ENCODE measurements at places on chromosomes 2 and 18. TPM values are rescaled to one million over a fixed set of nuclear protein-coding genes. Genes with fewer than 3 reads are reported as not detected.

GRCh38 chr2:162706770-162707169 lies 131.8 kb downstream of the KCNH7 start:
- no peak for DNase-seq

- DNase-seq = peak; percentile 46
Measured at GRCh38 chr2:200033929-200034328, 78.5 kb downstream of the MAIP1 start.

GRCh38 chr2:174195253-174195652 lies 53.1 kb downstream of the OLA1 start:
- no peak for DNase-seq

SERPINB12 gene
- not detected for polyA plus RNA-seq

DNA sequence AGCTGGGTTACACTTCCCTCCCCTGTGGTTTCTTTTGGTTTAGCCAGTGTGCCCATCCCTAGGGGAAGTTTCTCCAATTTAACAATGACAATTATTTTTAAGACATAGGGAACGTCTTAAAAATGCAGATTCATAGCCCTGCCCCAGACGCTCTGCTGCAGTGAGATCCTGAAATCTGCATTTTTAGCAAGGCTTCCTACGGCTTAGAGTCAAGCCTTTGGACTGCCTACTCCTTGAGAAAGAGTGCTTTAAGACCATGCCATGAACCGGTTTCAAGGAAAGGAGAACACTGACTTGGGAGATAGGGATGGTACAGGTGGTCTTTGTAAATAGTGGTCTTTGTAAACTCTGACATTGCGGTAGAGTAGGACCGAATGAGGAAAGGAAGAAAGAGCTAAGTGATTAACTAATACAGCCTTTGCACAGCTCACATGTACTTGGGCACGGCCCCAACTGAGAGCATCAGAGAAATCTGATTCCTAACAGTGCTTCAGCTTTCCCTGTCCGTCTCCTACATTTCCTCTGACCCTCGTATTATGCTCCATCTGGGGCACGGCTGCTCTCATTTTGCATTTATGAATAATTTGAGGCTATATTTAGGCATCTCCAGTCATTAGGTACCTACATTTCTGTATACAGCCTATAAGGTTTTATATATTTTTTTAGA lies 217.6 kb upstream of the TANK start:
- DNase-seq = no peak

- no peak for DNase-seq
Measured at GRCh38 chr2:20677301-20678085, 10.5 kb downstream of the GDF7 start.

- DNase-seq = no peak
Measured at GRCh38 chr2:238445409-238446190, 18.9 kb downstream of the ASB1 start.

LIMS3 gene
- not detected for polyA plus RNA-seq

DNA sequence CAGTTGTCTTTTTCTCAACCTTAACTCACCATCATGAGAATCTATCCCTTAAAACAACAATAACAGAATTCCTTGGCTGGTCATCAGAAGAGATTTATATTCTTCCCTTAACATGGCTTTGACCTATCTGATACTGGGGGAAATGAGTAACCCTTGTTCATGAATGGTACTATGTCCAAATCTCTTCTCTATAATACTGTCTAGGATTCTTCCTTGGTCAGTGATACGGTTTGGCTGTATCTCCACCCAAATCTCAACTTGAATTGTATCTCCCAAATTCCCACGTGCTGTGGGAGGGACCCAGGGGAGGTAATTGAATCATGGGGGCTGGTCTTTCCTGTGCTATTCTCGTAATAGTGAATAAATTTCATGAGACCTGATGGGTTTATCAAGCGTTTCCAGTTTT lies 282.0 kb upstream of the SIX2 start:
- DNase-seq = no peak

MRPL19 gene
- polyA plus RNA-seq = 20.3 TPM

GRCh38 chr2:166388481-166389070 lies 12.8 kb upstream of the SCN9A start:
- DNase-seq = peak; percentile 26

SERPINB4 gene
- not detected for polyA plus RNA-seq

DNA sequence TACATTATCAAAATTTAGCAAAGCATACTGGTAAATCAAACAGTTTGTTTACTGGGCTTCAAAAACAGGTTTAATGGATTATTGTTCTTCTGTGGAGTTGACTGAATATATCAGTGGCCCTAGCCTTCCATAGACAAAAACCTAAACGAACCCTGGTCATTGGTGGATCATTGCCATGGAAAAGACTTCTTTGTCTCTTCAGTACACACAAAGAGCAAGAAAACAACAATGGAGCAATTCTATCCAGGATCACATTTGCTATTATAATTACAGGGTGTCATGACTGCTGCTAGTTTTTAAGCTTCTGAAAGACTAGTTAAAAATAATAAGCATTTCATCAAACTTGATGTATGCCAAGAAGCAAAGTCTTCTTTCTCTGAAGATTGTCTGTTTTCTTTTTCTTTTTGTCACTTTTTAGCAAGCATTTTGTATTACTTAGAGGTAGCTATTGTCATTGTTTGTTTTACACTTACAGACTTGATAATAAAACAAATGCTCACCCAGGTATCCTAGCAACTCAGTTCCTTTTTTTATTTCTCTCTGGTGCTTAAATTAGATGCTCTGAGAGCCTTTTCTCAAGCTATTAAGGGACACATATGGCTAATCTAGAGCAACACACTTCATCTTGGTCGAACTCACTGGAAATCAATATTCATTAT lies 1228.7 kb upstream of the DDX18 start:
- DNase-seq = peak; percentile 20

DNA sequence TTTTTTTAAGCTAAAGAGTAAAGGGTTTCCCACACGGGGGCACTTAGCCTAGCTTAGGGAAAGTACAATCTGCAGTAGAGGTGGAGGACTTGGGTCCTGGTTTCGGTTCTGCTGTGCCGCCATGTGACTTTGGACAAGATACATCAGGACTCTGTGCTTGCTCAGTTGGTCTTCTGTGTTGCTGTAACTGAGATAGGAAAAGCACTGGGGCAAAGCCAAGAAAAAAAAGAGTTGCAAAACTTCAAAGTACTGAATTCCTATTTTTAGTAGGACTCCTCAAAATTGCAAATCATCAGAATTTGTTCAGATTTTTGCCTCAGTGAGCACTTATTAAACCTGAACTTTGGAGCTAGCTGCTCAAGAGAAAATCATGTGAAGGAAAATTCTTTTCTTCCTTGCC lies 96.3 kb upstream of the STON1 start:
- DNase-seq = no peak

DNA sequence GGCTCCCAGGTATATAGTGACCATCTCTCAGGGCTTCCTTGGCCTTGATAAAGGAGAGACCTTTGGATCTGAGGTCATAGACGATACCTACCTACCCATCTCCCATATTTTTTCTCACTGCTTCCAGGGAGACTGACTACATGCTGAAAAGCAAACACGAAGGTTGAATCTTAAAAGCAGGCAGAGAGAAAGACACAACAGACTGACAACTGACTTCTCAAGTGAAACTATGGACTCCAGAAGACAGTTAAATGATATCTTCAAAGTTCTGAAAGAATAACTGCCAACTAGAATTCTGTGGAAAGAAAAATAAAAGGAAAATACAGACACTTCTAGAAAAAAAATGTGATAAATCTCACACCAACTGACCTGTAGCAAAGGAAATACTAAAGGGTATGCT lies 76.5 kb upstream of the HAAO start:
- DNase-seq = no peak

DNA sequence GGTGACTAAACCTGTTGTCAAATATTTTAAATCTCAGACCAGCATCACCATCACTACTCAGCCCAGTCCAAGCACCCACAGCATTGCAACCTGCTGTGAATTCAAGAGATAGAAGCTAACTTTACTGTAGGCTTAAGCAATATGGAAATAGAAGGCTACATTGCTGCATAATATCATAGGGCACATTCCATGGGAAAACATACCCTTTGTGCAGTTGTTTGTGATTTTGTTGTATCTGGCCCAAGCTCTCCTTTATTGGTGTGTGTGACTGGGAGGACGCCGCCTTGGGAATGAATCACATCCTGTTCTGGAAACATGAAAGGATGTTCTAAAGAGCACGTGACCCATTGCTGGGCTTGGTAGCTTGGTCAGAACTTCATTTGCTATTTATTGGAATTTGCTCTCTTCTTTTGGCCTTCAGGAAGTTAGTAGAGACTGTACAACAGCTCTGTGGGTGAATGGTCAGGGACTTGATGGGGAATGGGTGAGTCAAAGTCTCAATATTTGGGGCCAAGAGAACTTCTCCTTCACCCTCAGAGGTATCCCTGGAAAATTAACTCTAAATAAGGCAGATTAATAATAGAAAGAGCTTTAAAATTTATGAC lies 106.8 kb upstream of the SERPINE2 start:
- DNase-seq = no peak

AGXT gene
- polyA plus RNA-seq = 1.1 TPM

- DNase-seq = no peak
Measured at GRCh38 chr2:73972846-73973245, 11.9 kb upstream of the TET3 start.

DNA sequence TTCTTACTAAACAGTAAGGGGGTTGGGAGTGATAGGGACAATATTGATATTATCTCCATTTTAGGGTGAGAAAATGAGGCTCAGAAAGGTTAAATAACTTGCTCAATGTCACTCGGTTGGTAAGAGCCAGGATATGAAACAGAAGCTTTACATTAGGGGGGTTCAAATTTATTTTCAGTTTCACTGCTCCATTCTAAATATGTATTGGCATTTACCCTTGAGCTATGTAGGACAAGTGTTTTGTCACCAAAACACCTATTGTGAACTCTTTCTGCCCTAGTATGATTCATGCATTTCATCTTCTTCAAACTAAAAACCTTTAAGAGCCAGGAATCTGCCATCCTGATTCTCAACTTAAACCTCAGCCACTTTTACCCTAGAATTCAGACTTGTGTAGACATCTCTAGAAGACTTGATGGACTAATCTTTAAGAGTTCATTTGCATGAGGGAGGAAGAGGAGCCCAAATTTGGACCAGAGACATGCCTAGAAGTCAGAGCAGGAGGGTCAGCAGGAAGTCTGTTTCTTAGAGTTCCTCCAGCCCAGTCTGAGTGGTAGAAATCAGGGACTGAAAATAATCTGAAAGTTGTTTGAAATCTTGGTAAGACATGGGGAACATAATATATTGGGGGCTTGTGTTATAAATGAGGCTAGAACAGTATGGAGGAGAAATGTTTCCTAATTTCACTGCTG lies 129.4 kb upstream of the ATP5MC3 start:
- DNase-seq = no peak

REG1B gene
- not detected for polyA plus RNA-seq

- no peak for DNase-seq
Measured at GRCh38 chr2:99975386-99975785, 167.0 kb downstream of the AFF3 start.

DNA sequence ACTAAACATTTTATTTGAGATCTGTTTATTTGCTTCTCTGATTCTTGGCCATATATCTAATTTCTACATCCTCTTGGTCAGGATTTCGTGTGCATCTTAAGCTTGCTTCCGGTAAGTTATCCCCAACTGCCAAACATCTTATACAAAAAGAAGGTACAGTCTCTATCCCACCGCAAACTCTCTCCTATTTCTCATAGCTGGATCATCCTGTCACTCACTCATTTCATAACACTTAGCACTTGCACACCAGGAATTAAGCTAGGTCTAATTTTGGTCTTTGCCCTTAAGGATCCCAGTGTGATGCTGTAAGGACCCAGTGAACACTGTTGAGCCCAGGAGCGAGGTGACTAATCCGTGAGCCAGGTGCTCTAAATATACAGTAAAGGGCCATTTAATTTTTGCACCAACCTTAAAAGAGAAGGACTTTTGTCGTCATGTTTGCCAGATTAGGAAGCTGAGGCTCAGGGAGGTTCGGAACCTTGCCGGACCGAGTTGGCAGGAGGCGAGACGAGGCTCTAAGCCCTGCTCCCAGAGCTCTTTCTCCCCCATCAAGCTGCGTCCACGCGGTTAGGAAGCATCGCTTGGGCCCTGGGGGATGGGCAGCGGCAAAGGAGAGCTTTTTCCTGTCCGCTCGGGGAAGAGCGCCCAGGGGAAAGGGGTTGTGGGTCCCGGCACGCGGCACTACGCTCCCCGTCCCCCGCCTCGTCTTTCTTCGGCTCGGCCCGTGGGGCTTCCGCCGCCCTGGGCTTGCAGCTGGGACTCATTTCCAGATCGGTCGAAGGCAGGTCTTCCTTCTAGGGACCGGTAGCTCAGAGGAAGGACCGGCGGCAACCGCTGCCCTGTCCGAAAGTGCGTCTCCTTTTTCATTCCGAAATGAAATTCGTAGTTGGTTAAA lies 4.1 kb upstream of the ITPRIPL1 start:
- no peak for DNase-seq

- DNase-seq = no peak
Measured at GRCh38 chr2:132646540-132647108, 23.4 kb downstream of the LYPD1 start.

CHST9 gene
- polyA plus RNA-seq = 0.20 TPM

DNA sequence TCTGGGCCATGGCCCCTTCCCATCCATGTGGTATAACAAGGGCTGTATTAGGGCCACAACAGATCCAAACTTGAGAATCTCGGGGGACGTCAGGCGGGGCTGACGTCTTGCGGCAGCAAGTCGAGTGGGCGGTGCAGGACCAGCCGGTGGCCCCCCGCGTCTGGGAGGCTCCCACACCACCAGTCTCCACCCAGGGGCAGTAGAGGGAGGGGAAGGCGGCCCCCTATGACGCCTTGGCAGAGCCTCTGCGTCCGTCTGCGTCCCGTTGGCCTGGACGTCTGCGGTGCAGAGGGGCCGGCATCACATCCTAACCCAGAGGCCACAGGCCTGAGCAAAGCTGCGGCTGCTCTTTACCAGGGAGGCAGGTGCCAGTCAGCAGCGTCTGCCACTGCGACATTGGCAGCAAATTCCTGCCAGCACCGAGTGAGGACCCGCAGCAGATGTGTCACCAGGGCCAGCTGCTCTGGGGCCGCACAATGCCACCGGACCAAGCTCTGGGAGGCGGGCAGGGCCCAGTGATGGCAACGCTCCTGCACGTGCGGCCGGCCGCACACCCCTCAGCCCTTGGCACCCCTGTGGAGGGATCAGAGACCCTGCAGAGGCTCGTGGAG lies 73.8 kb downstream of the KCNG2 start:
- no peak for DNase-seq

DNA sequence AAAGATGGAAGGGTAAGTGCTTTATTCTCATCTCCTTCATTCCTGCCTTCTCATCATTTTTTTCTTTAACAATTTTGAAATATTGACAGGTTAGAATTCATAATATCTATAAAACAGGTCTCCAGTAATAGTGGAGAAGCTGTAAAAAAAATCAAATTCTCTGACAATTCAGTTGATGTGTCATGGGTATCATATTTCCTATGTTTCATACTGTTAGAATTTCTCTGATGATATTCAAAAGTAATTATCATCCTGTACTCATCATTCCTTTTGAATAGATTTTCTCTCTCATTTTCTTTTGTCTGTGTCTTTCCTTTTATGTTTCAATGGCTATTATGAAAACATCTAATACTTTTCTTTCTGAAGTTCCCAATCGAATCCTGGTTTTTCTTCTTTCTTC lies 97.7 kb downstream of the CPS1 start:
- no peak for DNase-seq

ALLC gene
- not detected for polyA plus RNA-seq

SERPINB10 gene
- polyA plus RNA-seq = not detected
